ENCODE measurements at places on chromosomes 13 and 19.

- no peak for DNase-seq
These were observed 5.7 kb downstream of the ZNF132 start for GRCh38 chr19:58434217-58434616.

DNA sequence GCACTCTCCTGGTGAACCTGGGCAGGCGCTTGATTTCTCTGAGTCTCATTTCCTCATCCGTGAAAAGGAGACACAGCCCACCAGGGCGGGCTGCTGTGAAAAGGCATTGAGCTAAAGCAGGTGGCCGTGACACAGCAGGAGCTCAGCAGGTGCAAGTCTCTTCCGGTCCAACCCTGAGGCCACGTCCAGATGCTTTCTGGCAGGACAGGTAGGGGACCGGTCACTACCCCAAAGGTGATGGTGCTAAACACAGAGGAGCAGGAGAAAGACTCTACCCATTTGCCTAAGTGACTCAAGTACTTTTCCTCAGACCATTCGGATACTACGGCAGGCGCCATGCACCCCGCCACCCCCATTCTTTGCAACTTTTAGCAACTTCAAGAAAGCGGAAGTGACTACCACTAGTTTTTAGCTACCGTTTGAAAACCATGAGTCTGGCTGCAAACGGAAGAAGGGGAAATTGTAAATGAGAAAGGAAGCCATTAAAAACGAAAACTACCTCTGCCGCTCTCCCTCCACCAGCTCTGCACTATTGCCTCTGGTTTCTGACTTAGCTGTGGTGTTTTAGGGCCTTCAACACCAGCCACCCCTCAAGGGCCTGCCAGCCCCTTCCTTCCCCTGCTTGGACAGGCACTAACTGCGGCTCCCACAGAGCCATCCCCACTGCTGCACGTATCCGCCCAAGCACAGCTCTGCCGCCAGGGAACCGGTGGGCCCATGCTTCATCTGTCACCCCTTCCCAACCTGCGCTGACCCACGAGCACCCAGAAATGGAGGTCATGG lies 4.8 kb downstream of the PPP6R1 start:
- DNase-seq: no peak

GRCh38 chr13:21590231-21590630 lies 13.7 kb downstream of the MICU2 start:
- no peak for DNase-seq

- DNase-seq: no peak
These were observed 38.5 kb upstream of the TFDP1 start for GRCh38 chr13:113545931-113546516.

DNA sequence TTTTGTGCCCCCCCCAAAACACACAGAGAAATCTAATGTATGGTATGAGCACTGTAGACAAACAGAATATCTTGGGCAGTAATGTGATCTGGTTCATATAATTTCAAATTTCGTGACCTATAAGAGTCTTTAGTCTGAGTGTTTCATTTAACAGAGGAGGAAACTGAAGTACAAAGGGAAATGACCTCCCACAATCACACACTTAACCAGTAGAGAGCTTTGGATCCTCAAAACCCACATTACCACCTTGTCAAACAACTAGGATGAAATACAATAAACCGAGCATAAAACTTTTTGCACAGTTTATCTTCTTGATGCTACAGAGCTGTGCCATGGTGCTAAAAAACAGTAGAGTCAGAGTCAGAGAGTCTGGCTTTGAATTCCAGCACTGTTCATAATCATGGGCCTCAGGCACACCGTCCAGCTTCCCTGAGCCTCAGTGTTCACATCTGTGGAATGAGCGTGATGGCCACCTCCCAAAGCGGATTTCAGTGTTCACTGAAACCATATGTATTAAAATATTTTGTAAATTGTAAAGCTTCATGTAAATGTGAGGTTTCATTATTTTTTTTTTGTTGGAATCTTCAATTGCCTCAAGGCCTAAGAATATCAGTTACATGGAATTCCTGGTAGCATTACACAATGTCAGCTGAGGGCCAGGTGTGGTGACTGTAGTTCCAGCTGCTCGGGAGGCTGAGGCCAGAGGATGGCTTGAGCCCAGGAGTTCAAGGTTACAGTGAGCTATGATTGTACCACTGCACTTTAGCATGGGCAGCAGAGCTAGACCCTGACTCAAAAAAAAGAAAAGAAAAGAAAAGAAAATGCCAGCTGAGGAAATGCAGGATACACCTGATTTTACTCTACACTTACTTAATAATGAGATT lies 126.4 kb upstream of the FRY start:
- no peak for DNase-seq

GRCh38 chr19:2251106-2252054 lies 2.3 kb downstream of the AMH start:
- no peak for DNase-seq

GRCh38 chr13:43116242-43116641 lies 92.9 kb downstream of the DNAJC15 start:
- no peak for DNase-seq

Data from fibroblast of the aortic adventitia (primary cell).